DMS 273 treated with DMSO at 0.1 percent for 48 hours (cell line): ENCODE measurements at places on chromosomes 7 and 10.
A peak's percentile ranks its signal among the peaks of the same experiment; 100 is the strongest.

GRCh38 chr7:28290496-28290895, 109.9 kb upstream of the JAZF1 start:
- no peak for DNase-seq

DNA sequence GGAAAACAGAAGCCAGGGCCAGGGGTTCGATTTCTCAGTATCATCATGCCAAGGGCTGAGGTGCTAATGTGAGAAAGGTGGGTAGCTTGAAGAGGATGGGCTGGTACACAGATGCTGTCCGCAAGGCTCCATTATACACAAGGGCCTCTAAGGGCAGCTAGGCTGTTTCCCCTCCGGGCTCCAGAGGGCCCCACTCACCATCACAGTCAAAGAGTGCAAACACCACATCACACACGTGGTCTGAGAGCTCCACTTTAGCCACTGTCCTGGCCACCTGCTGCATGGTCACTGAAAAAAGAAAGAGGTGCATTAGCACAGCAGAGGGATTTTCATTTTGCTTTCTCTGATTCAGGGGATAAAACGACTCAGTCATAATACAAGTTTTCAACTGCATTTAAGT, 20.9 kb upstream of the DNAJB12 start:
- no peak for DNase-seq

- no peak for DNase-seq
These were observed 95.0 kb downstream of the WDFY4 start for GRCh38 chr10:48779546-48780152.

DNA sequence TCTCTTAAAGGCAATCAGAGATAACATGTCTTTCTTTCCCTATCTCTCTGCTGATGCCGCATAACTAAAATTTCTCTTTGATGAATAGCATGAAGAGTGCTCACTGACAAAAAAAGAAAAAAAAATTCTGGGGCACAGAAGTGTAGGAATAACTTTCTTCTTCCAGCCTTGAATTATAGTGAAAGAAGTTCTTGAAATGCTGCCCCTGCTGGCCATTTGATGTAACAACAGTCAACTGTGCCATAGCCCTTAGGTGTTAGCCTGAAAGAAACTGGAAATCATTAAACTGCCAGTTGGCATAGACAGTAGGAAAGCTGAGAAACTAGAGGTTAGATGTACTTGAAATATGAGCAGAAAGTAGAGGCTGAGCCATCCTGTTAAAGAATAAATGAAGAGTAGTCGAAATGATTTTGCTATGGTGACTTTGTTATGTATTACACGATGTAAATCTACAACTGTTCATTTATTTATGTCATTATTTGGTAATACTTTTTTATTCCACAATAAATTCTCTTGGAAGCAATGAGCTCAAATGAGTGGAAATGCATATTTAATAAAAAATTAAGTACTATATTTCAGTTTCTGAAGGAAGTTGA, 48.3 kb upstream of the FAM171A1 start:
- peak; percentile 8 for DNase-seq

- DNase-seq: no peak
These were observed 280.0 kb upstream of the GNAI1 start for GRCh38 chr7:79854621-79855020.

DNA sequence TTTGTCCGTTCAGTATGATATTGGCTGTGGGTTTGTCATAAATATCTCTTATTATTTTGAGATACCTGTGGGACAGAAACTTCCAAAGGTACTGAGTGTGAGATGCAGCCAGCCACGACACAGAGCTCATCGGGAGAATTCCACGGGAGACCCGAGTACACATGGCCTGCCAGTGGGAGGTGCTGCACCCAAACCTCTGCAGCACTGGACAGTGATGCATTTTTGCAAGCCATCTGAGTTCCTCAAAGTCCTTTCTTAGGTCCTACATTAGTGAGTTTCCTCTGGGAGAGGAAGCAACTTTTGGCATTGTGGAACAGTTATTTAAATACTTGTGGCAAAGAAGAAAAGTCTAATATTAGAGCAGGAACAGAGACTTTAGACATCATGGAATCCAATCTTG, 77.5 kb downstream of the ARID5B start:
- DNase-seq: no peak

DNA sequence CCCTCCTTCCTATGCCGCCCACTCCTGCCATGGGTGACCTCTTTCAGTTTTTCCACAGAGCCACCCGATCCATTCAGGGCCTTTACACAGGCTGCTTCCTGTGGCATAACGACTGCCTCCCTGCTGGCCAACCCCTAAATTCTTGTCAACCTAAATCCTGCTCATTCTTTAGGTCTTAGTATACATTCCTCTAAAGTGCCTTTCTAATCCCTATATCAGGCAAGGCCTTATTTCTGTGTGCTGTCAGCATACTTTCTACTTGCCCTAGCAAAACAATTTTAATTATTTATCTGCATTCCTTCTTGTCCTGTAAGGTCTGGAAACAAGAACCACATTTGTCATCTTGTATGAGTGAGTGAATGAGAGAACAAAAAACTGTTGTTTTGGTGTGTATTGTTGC, 132.4 kb downstream of the DNAH11 start:
- no peak for DNase-seq

- no peak for DNase-seq
These were observed 80.3 kb downstream of the KIAA1217 start for GRCh38 chr10:24289235-24289634.

DNA sequence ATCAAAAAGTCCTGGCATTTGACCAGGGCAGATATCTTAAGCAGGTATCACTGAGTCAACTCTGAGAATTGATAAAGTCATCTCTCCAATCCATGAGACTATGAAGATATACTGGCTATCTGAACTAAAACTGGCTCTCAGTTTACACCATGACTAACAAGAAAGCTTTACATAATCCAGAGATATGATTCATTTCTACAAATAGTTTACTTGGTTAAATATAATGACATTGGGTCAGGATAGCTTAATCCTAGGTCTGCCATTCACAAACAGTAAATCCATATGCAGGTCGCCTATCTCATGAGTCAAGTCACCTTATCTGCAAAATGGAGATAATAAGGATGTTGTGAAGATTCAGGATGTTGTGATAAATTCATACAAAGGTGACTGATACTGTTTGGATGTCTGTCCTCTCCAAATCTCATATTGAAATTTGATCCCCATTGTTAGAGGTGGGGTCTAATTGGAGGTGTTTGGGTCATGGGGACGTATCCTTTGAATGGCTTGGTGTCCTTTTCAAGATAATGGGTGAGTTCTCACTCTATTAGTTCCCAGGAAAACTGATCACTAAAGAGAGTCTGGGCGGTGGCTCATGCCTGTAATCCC, 117.4 kb downstream of the JMJD1C start:
- no peak for DNase-seq

GRCh38 chr7:30988351-30989005, 24.7 kb downstream of the GHRHR start:
- peak; percentile 38 for DNase-seq

GRCh38 chr7:49088017-49088416, 163.7 kb downstream of the CDC14C start:
- DNase-seq: no peak

GRCh38 chr7:16801111-16801542, 3.7 kb downstream of the AGR2 start:
- peak; percentile 62 for DNase-seq

DNA sequence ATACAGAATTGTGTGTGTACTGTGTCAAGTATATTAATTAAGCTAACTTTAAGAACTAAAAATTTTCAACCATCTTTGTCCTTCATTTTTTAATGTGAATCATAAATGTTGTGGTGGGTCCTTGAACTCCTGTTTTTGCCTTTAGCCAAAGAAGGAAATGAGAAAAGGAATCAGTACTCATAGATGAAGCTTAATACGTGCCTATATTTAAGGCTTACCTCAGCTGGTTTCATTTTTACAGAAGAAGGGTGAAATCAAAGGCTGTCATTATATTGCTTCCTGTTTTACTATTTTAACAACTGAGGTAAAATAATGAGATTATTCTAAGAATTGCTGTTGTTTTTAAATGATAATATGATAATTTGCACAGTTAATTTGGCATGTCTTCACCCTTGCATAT, 6.3 kb upstream of the SNX13 start:
- no peak for DNase-seq

DNA sequence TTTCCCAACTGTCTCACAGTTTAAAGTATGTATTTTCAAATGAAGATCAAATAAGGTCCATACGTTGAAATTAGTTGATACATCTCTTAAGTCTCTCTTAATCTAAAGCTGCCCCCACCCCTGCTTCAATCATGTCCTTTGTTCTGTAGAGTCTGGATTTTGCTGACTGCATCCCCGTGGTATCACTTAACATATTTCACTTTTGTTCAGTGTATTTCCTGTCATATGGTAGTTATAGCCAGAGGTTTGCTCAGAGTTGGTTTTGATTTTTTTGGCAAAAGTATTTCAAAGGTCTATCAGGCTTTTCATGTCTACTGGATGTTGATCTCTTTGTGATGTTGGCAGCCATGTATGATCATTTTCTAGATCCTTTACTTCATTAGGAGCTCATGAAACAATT, 54.4 kb upstream of the ARID5B start:
- no peak for DNase-seq

DNA sequence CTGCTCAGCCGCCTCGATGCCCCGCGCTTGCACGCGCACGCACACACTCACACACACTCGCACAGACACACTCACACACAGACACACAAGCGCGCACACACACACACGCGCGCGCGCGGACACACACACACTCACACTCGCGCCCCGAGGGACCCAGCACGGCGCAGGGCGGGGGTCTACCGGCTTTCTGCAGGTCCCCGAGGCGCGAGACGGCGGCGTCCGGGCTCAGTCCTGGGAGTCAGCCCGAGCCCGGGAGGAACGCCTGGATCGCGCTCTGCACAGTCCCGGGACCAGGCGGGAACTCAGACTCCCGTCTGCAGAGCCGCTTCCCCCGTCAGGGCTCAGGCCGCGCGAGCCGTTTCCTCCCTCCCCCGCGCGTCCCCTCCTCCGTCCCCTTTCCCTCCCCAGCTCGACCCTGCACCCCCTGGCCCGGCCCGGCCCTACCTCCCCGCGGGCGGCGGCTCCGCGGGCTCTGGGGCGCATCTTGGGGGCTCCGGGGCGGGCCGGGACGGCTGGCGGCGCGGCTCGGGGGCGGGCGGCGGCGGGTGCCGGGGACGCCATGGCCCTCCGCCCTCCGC, 464 bp downstream of the DENND2A start:
- DNase-seq: no peak

DNA sequence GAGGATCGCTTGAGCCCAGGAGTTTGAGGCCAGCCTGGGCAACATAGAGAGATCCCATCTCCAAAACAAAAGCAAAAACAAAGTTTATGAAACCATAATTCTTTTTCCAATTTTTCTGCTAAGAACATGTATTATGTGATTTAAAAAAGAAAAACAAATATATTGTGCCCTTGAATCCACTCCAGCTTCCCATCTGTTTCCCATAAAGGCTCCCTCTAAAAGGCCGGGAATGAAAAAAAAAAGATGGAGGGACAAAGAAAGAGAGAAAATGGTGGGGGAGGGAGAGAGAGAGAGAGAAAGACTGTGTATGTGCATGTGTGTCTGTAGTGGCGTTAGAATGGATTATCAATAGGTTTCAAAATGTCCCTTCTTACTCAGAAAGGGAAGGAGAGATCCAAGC, 20.5 kb upstream of the GSDME start:
- no peak for DNase-seq

DNA sequence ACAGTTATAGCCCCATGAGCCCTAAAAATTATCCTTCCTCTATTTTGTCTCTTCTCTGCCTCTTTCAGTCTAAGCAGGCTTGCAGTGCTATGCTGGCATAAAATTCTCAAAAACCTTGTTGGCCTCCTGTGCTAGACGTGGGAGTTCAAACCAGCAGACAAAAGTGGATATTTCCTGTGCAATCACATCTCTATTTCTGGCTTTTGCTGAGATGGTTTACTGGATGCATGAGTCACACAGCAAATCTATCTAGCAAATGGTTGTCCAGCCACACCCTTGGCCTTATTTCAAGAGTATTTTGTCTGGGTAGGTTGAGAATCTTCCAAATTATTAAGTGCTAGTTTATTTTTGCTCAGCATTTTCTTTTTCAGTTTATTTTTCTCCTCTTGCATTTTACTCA, 370.8 kb downstream of the CDC14C start:
- no peak for DNase-seq

DNA sequence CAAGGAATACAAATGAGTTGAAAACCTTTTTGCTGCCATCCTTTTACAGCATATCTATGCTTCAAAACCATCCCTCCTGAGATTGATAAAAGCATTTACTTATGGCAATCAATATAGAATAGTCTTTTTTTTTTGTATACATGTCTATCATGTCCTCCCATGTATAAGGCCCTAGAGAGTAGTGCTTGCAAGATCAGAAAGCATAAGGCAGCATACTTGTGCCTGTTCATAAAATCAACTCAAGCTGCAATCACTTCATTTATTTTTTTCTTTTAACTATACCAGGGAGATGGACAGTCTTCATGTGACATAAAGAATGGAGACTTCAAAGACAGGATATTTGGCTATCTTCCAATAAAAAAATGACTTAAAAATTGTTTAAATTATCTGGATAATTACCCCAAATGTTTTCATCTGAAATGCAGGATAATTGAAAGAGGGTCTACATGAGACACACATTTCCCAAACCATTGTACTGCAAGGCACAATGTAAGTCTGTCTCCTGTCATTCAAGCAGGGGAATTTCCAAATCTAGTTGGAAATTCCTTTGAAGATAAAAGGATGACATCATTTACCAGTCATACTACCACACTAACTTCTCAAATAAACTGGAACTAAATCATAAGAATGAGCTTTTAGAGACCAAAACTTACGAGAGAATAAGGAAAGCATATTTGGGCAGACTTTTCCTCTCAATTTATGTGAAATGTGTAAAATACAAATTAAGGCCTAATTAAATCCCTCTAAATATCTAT, 22.5 kb downstream of the LRRN3 start:
- no peak for DNase-seq

DNA sequence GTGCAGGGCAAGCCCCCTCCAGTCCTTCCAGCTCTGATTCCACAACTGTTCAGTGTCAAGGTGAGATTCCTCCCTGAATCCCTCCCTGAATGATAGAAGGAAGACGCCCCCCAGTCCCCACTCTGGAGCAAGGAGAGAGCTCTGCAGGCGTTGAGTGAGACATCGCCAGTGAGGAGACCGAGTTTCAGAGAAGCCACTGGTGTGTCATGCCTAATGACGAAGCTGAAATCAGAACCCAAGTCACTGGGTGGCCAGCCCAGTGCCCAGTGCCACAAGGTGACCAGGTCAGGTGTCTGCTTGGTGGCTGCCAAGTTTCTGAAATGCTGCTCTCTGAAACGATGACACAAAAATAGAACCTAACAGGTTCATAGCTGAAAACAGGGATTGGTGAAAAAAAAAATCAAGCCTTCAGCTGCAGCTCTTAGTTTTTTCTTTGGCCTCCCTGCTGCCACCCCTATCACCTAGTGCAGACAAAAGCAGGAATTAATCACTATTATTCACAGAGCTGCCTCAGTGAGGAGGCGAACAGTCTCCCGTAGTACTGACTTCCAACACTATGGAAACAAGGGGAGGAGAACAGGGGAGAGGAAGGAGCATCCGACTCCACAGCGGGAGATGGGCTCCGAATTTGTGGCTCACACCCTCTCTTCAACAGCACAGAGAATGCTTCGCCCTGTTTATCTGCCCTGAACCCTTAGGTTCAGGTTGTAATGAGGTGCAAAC, 153.5 kb downstream of the ARHGAP12 start:
- DNase-seq: no peak

- DNase-seq: no peak
These were observed 579 bp downstream of the RBM33 start for GRCh38 chr7:155644971-155645509.
